NCI-H1694 treated with DMSO at 0.1 percent for 48 hours (cell line): ENCODE measurements at places on chromosomes 12 and 14.

DNA sequence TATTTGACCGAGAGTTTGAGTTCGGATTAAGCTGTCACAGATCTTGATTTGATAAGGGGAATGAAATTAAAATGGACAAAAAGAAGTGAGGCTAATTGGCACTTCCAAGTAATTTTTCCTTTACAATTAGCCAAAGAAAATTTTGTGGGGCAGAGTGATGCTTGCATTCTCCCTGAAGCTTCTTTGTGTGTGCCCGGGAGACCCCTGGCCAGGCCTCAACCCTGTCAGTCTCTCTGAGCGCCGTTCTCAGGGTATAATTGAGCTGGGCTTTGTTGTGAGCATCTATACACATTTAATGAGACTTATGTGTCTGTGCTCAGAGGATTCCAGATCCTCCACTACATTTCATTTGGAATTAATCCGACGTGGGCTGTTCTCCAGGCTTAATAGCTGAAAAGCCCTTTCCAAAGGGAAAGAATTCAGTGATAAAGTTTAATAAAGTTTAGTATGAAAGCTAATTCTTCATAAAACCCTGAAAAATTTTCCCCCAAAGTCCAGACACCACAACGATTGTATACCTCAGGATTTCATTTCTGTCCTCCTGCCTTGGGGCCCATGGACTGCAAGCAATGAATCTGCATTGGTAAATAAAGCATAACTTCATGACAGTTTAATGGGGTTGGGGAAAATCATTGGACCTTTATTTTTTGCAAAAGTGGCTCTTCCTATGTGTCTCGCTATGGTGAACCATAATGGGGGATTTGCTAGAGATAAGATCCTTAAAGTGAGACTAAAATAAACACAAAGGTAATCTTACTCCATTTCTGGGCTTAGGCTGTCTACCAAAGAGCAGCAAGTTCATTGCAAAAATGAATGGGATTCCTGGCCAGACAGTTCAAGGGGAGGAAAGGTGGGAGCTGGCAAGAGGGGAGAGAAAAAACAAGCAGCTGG is 292.6 kb downstream of the C12orf75 start:
- no peak for DNase-seq

GRCh38 chr12:117148642-117149041 is 41.6 kb downstream of the FBXO21 start:
- no peak for DNase-seq

GRCh38 chr12:126156806-126157574 is 1091.8 kb downstream of the AACS start:
- no peak for DNase-seq

GRCh38 chr14:53951627-53952303 is 4.9 kb downstream of the BMP4 start:
- DNase-seq = no peak

GRCh38 chr12:94872971-94873733 is 130.3 kb downstream of the NDUFA12 start:
- no peak for DNase-seq

- DNase-seq = no peak
These were observed 21.6 kb downstream of the FERMT2 start for GRCh38 chr14:52929192-52929807.

- no peak for DNase-seq
These were observed 6.1 kb downstream of the TM7SF3 start for GRCh38 chr12:27008081-27008480.
